ENCODE measurements at places on chromosomes 7 and 10. TPM values are rescaled to one million over a fixed set of nuclear protein-coding genes. Genes with fewer than 3 reads are reported as not detected.

PAPSS2 gene
- total RNA-seq: 8.6 TPM

DNA sequence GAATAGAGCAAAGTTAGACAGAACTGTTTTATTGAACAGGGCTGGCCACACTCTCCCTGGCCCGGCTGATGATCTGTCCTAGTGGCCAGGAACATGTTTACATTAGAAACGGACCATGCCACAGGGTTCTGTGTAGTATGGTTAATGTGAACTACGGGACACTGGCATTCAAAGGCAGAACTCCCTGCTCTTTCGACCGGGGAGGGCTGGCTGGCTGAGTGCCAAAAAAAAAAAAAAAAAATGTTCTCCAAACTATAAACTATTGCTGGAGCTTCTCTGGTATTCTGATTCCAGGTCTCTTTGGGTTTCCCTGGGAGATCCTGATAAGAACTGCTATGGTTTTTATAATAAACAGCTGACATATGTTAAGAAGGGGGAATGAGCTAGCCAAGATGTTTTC lies 1262.6 kb upstream of the SORCS1 start:
- no peak for DNase-seq

DNA sequence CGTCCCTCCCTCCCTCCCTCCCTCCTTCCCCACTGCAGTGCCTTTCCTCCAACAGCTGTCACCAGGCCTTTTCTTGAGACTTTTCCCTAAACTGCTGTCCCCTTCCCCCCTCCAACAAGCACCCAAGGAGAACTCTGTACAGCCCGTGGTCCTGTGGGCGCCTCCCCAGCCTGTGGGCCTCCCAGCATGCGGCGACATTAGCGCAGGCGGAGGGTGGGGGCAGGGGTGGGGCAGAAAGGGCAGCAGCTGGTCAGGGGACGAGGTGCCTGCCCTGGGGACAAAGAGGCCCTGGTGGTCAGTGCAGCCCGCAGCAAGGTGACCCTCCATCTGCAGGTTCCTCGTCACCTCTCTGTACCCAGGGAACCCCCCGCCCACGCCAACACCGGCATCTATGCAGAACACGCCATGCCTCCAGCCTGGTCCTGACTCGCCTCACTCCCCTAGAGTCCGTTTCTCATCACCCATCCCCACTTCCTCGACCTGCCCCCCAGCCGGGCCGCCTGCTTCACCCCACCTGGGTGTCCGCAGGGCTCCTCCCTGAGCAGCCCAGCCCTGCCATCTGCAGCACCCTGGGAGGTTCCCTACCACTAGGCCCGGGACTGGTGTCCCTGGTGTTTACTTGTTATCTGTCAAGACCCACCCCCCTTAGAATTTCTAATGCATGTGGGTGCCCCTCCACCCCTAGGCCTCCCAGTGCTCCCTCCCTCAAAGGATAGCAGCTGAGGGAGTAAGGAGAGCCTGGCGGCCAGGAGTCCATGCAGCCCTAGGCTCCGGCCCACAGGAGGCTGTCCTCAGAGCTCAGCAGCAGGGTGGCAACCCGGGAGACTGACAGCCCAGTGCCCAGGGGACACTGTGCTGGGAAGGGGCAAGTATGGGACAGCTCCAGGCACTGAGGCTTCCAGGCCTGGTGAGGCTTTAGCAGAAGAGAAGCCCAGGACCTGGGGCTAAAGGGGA lies 147.8 kb downstream of the ARHGAP22 start:
- no peak for DNase-seq

- DNase-seq: no peak
Observed at GRCh38 chr7:140902303-140902953, 22.3 kb downstream of the BRAF start.
